ENCODE measurements at places on chromosomes 7 and 10.

GRCh38 chr10:98456043-98456570, 9.4 kb upstream of the HPS1 start:
- DNase-seq, result no peak

DNA sequence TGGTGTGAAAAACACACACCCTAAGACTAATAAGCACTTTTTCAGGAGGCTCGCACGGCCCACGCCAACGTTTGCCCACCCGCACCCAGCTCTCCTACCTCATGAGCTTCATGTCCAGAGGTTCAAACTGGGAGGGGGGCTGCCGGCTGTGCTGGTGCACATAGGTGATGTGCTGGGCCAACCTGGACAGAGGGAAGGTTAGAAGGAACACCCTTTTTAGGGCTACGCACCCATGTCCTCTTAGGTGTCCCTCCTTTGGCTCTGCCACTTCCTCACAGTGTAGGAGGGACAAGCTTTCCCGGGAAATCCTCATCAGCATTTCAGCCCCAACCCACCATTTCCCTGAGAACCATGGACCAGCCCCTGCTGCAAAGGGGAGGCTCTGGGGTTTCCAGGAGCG, 5.9 kb downstream of the MCM7 start:
- no peak for DNase-seq

- no peak for DNase-seq
Observed at GRCh38 chr7:66303454-66304155, 98.5 kb downstream of the TPST1 start.

GRCh38 chr10:34528320-34528719, 286.8 kb downstream of the PARD3 start:
- DNase-seq, result no peak

DNA sequence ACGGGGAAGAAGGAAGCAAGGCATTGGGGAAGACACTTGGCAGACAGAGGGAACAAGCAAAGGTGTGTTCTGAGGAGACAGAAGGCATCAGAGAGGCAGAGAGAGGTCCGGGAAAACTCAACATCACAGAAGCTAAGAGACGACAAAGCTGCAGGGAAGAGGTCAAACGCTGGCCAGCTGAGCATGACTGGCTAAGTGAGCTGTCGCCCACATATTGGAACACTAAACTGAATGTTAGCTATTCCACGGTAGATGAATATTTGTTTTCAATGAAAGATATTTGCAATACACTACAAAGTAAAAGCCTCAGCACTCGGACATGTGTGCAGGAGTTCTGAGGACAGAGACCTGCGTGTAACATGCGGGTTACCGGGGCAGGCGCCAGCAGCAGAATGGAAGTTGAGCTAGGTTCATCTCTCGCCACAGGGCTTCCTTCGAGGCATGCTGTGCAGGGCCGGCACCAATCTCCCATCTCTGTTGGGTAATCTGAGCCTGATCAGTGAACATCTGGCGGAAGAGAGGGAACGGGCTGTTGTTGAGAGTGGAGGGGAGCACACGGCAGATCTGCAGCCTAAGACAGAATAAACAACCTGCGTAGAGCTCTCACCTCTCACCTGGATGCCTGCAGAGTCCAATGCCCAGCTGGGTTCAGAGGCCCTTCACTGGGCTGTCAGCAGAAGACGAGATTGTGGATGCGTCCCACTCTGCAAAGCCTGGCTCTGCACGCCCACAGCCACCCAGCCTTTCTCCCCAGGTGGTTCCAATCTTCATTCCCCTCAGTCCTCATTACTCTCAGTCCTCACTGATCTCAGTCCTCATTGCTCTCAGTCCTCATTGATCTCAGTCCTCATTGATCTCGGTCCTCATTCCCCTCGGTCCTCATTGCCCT, 35.9 kb downstream of the INSIG1 start:
- no peak for DNase-seq
